ENCODE measurements at places on chromosomes 4 and X. TPM values are rescaled to one million over a fixed set of nuclear protein-coding genes. Genes with fewer than 3 reads are reported as not detected.
A peak's percentile ranks its signal among the peaks of the same experiment; 100 is the strongest.

The CUL4B gene
- 37.9 TPM for polyA plus RNA-seq

GRCh38 chr4:124095621-124096020 is 616.9 kb downstream of the ANKRD50 start:
- H3K27ac ChIP-seq: no peak overlapping the region
- no peaks in the 10 kb centered on the region for H3K4me1 ChIP-seq
- H3K36me3 ChIP-seq: no peaks in the 10 kb centered on the region
- H3K4me3 ChIP-seq: no peak overlapping the region
- H3K27me3 ChIP-seq: no peaks in the 10 kb centered on the region

The CCDC160 gene
- 0.10 TPM for polyA plus RNA-seq

DNA sequence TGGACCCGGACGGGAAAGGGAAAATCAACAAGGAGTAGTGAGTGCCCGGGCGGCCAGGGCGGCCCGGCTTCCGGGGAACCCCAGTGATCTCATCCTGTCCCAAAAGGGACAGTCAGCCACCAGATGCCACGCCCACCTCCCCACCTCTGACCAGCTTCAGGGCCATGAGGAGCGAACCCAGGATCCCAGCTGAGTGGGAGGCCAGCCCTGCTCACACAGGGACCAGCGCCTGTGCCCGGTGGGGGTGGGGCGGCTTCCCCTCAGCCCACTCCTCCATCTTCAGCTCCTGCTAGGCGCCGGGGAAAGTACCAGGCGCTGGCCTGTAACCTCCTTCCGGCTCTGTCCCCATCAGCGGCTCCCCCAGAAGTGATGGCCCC is 6.2 kb downstream of the MYL5 start:
- H3K27me3 ChIP-seq: no peaks in the 10 kb centered on the region
- DNase-seq: no peak
- H3K27ac ChIP-seq: no peak overlapping the region
- H3K4me3 ChIP-seq: peak overlapping the region; percentile 28

The ARR3 gene
- 0.43 TPM for polyA plus RNA-seq

GRCh38 chr4:7677799-7678301 is 243.1 kb upstream of the PSAPL1 start:
- no peak for DNase-seq
- no peak overlapping the region for H3K4me3 ChIP-seq
- no peaks in the 10 kb centered on the region for H3K36me3 ChIP-seq
- no peaks in the 10 kb centered on the region for H3K27me3 ChIP-seq
- H3K27ac ChIP-seq: no peak overlapping the region

- no peak overlapping the region for H3K27ac ChIP-seq
- H3K4me1 ChIP-seq: peaks cover 10% of the 10 kb centered on the region
- no peaks in the 10 kb centered on the region for H3K36me3 ChIP-seq
- no peak overlapping the region for H3K4me3 ChIP-seq
- DNase-seq: no peak
- no peaks in the 10 kb centered on the region for H3K27me3 ChIP-seq
Measured at GRCh38 chr4:3301450-3302172, 8.8 kb downstream of the RGS12 start.

- H3K27ac ChIP-seq: no peak within 1 kb of the TSS
- peaks cover 4% of the 10 kb centered on the region for H3K4me1 ChIP-seq
- peak; percentile 82 for DNase-seq
- H3K4me3 ChIP-seq: peak within 1 kb of the TSS; percentile 61
- H3K27me3 ChIP-seq: peaks cover 14% of the 10 kb centered on the region
- no peaks in the 10 kb centered on the region for H3K36me3 ChIP-seq
Measured at GRCh38 chr4:80335554-80336358, at the start of gene CFAP299. Gene CFAP299, plus strand, starts transcription at chr4:80335730.

GRCh38 chrX:82711457-82711856 is 796.6 kb upstream of the POU3F4 start:
- no peak overlapping the region for H3K27ac ChIP-seq
- no peaks in the 10 kb centered on the region for H3K27me3 ChIP-seq
- no peaks in the 10 kb centered on the region for H3K4me1 ChIP-seq
- DNase-seq: no peak

DNA sequence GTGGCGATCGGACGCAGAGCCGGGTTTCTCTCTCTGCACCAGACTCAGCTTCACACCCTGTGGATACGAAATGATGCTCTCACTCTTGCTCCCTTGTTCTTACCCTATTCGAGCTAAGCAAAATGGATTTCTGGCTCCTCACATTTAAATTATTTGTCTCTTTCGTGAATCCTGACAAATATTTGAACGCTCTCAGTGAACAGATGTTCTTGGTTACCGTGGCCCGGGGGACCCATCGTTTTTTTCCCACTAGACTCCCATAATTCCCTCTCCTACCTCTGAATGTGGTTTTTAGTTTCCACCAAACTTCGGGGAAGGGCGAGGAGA is 630 bp downstream of the SMARCA5 start:
- no peaks in the 10 kb centered on the region for H3K27me3 ChIP-seq
- no peak for DNase-seq
- H3K36me3 ChIP-seq: peaks cover 9% of the 10 kb centered on the region
- peak overlapping the region; percentile 99 for H3K27ac ChIP-seq
- peak overlapping the region; percentile 92 for H3K4me3 ChIP-seq

DNA sequence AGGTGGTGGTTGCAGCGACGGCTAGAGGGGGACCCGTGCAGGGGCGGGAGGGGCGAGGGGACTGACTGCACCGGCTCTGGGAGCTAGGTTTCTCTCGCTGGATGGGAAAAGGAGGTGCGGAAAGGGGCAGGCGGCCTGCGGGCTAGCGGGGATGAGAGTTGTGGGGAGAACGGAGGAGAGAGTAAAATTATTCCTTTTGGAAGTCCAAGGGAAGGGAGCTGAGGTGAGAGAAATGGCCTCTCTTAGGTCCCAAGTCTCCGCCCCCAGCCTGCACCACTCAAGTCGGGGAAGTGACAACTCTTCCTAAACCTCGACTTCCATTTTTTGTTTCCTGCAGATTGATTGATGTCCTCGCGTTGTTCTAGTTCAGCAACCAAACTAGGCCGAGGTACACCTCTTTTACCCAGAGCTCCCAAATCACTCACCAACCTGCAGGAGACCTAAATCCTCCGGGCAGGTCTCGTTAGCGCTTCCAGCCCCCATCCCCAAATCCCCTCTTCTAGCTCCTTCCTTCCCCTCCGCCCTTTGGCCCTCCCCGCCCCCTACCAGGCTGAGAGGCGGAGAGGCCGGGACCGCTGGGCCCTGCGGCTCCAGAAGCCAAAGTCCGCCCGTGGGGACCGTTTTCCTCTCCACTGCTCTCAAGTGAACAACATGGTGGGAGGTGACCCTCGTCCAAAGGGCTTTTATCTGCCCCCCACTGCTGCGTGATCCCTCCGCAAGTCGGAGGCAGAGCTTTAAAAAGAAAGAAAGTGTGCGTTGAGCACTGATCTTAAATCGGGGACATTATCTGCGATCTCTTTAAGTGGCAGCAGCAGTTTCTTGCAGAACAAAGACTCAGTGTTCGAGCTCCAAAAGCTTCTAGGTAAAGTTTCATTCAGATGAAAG is 7.3 kb downstream of the PITX2 start:
- DNase-seq: peak; percentile 79
- H3K4me1 ChIP-seq: peaks cover 4% of the 10 kb centered on the region
- H3K27me3 ChIP-seq: peaks cover 80% of the 10 kb centered on the region
- no peaks in the 10 kb centered on the region for H3K36me3 ChIP-seq
- peak overlapping the region; percentile 70 for H3K27ac ChIP-seq
- H3K4me3 ChIP-seq: peak overlapping the region; percentile 41

GRCh38 chr4:26105815-26106699 is 192.0 kb downstream of the SMIM20 start:
- no peak overlapping the region for H3K4me3 ChIP-seq
- H3K4me1 ChIP-seq: no peaks in the 10 kb centered on the region
- no peaks in the 10 kb centered on the region for H3K36me3 ChIP-seq
- DNase-seq: no peak
- no peak overlapping the region for H3K27ac ChIP-seq
- H3K27me3 ChIP-seq: no peaks in the 10 kb centered on the region

The GAGE12H gene
- polyA plus RNA-seq: not detected

The HPGDS gene
- polyA plus RNA-seq: 5.0 TPM

GRCh38 chrX:96907516-96908272 is 24.0 kb downstream of the RPA4 start:
- no peak overlapping the region for H3K27ac ChIP-seq
- no peak for DNase-seq
- H3K27me3 ChIP-seq: no peaks in the 10 kb centered on the region
- no peaks in the 10 kb centered on the region for H3K36me3 ChIP-seq

DNA sequence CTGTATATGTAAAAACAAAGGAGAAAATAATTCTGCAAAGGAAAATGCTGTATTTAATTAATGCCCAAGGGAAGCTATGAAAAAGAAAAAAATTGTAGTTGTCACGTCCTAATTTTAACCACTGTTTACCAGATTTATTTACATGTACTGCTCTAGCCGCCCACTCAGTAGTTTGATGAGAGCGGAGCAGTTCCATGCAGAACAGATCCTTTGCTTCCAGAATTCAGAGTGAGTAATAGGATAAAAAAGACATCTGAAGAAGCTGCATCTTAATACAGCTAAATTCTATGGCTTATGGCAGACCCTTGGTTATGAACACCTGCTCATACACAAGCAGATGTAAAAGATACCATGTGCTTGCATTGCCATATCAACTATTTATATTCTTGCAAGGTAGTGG is 287.0 kb downstream of the GASK1B start:
- H3K27me3 ChIP-seq: no peaks in the 10 kb centered on the region
- H3K36me3 ChIP-seq: no peaks in the 10 kb centered on the region
- H3K4me1 ChIP-seq: no peaks in the 10 kb centered on the region
- H3K27ac ChIP-seq: no peak overlapping the region

DNA sequence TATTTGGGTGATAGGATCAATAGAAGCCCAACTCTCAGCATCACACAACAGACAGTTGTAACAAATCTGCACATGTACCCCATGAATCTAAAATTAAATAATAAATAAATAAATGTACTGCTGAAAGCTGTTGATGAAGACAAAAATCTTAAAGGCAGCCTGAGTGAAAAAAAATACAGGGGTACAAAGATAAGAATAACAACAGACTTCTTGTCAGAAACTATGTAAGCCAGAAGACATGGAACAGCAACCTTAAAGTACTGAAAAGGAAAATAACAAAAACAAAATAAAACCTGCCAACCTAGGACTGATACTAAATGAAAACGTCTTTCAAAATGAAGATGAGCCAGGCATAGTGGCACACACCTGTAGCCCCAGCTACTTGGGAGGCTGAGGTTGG is 25.0 kb upstream of the PDLIM5 start:
- no peak overlapping the region for H3K4me3 ChIP-seq
- DNase-seq: peak; percentile 17
- H3K27me3 ChIP-seq: no peaks in the 10 kb centered on the region
- no peaks in the 10 kb centered on the region for H3K36me3 ChIP-seq

The MTMR8 gene
- 2.1 TPM for polyA plus RNA-seq

GRCh38 chr4:42817913-42818312 is 74.6 kb upstream of the GRXCR1 start:
- DNase-seq: no peak
- no peaks in the 10 kb centered on the region for H3K36me3 ChIP-seq
- no peak overlapping the region for H3K4me3 ChIP-seq
- H3K27me3 ChIP-seq: no peaks in the 10 kb centered on the region

GRCh38 chr4:23922541-23923111 is 32.8 kb upstream of the PPARGC1A start:
- H3K4me3 ChIP-seq: no peak overlapping the region
- no peak overlapping the region for H3K27ac ChIP-seq
- H3K4me1 ChIP-seq: peaks cover 8% of the 10 kb centered on the region
- no peaks in the 10 kb centered on the region for H3K36me3 ChIP-seq
- no peak for DNase-seq
- no peaks in the 10 kb centered on the region for H3K27me3 ChIP-seq
